ENCODE measurements at places on chromosomes 11 and 22.

DNA sequence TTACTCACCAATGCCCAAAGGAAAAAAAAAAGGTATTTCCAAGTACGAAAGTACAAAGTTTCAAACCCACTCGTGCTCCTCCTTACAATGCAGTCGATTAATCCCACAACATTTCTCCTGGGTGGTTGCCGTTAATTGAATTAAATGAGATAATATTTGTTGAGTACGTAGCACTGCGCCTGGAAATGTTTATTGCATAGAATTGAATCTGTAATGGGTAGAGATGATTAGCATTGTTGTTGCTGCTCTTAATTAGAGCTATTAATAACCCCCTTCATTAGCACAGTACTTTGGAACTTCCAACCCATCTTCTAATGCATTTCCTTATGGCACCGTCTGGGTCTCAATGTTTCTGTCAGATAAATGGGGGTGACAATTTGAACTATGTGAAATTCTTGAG lies 77.3 kb downstream of the SEZ6L start:
- DNase-seq, result no peak

DNA sequence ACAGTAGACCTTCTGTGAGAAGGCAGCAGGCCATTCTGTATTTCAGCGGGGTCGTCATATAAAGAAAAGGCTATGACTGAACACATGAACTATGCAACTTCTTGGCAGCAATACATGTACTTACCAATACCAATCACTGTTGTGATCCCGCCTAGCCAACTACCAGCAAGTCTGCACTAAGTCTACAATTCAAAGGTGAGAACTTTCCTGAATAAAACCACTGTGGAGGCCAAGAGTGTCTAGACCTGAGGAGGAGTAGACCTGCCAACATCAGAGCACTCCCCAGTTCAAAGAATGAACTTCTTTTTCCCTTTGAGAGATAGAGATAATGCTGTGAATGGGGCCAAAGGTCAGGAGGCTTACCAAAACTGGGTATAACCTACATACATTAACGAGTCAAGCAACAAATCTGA lies 108.2 kb downstream of the SIK3 start:
- DNase-seq, result peak; percentile 23

DNA sequence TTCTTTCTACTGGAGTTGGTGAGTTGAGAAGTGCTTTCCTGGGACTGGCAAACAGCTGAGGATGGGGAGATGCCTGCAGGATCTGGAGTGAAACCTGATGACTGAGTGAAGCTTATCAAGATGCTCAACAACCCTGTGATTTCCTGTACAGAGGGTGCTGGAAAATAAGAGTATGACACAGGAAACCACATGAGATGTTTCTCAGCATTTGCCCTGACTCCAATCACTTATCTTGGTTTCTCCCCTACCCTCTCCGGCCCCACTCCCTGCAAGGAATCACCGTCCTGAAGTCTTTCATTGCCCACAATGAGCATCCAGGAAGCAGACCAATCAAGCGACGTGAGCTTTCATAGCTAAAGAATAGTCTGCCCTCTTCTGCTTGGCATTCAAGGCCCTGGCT lies at the start of gene MRGPRX2:
MRGPRX2 (minus strand) TSS at position 89 of the 400 bp plus-strand sequence. CDS start 4,315 bp downstream, outside the sequence.
- peak; percentile 61 for DNase-seq

DNA sequence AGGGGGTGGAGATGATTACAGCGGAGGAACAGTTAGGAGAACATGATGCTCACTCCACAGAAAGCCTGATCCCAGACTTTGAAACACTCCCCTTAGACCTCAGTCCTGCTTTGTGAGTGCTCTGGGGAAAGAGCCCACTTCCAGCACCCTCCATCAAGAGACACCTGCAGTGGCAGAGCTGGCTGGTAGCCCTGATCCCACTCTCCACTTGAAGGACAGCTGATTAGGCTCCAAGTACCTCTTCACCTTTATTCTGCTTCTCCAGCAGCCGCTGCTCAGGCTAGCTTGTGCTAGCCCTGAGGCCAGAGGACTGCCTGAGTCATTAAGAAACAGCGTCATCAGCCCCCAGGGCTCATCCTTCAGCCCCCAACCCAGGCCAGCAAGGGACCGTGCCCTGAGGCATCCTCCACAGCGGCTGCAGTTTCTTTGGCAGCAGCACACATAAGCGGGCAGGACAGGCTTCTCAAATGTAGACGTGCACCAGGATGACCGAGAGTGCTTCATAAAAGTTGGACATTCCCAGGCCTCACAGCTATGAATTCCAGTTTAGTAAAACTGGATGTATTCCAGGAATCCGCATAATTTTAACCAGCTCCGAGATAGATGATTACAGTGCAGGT lies 146.0 kb upstream of the TBCEL start:
- DNase-seq, result no peak

DNA sequence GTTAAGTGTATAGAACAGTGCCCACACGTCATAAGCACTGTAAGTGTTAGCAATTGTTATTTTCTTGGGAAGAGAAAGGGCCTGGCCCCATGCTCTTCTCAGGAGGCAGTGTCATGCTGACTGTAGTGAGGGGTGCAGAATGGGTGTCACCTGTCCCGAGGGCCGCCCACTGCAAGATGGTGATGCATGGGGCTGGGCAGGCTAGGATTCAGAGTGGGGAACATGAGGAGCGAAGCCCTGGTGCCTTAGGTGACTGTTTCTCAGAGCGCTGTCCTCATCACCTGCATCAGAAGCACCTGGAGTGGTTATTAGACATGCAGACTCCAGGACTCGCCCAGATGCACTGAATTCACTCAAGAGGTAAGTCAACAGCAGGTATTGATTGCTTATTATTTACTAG lies 101.0 kb upstream of the PARVA start:
- DNase-seq, result peak; percentile 6

- no peak for DNase-seq
Measured at GRCh38 chr22:33854724-33855123, 65.6 kb downstream of the LARGE1 start.

All from activated CD4-positive, alpha-beta memory T cell treated with anti-CD3 and anti-CD28 coated beads for 36 hours (primary cell).